ENCODE measurements at places on chromosomes 5 and 9.

DNA sequence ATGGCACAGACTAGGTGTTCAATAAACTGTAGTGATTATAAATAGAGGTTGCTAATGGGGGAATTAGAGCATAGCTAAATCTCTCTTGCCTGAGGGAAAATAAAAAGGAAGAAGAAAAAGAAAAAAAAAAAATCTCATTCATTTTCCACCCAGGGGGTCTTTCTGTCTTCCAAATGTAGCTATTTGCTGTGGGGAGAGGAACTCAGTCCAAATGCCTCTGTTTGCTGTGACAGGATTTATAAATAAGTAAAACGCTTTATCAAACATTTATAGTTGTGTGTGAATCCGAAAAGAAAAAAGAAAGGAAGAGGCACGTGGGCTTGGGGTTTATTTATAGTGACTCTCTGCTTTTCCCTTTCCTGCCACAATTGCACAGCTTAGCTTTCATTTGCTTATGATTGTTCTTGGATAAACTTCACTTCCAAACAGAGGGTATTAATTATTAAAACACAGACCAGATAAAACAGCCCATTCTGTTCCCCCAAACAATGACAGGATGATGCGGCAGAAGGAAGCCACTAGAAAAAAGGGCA, 245.7 kb downstream of the ASTN2 start:
- no peak for DNase-seq

- no peak for DNase-seq
These were observed 15.3 kb downstream of the MAP1B start for GRCh38 chr5:72122602-72123001.

- no peak for DNase-seq
These were observed 240.6 kb downstream of the MARCHF11 start for GRCh38 chr5:15938961-15939360.

DNA sequence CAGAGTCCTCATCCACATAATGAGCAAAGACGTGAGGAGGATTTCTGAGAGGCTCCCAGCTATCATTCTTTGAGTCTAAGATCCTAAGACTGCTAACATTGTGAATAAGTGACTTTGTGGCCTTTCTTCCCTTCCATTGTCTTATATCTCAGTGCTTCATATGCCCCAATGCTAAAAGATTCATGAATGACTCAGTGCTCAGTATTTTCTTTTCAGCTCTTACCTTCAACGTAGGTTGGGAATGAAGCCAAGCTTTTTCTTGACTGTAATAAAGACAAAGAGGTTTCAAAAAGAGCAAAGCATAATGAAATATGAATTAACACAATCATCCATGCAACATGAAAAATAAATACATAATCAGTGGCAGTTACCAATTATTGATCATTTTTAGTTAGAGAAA, 146.4 kb downstream of the ENTREP1 start:
- no peak for DNase-seq

DNA sequence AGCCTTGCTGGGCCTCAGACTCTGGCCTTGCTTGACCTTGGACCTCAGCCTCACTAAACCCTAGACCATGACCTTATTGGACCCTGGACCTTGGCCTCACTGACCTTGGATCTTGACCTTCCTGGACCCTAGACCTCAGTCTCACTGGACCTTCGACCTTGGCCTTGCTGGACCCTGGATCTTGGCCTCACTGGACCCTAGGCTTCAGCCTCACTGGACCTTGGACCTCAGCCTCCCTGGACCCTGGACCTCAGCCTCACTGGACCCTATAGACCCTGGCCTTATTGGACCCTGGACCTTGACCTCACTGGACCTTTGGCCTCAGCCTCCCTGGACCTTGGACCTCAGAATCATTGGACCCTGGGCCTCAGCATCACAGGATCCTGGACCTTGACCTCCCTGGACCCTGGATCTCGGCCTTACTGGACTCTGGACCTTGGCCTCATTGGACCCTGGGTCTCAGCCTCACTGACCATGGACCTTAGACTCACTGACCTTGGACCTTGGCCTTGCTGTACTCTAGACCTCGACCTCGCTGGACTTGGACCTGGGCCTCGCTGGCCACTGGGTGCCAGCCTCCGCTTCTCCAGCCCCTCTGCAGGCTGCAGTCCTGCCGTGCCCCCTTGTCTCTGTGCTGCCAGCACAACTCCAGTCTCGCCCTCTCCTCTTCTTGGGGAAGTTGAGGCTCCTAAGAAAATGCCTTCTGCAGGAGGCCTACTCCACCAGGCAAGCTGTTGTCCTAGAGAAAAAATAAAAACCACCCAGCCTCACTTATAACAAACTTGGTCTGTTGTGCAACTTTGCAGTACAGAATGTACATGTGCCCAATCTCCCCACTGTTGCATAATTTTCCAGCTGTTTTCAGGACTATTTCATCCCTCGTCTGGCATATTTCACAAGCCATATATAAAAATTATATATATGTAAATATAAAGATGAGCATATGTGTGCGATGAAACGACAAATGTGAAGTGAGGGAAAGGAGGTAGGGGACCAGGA, 11.0 kb upstream of the ADAMTS2 start:
- no peak for DNase-seq

DNA sequence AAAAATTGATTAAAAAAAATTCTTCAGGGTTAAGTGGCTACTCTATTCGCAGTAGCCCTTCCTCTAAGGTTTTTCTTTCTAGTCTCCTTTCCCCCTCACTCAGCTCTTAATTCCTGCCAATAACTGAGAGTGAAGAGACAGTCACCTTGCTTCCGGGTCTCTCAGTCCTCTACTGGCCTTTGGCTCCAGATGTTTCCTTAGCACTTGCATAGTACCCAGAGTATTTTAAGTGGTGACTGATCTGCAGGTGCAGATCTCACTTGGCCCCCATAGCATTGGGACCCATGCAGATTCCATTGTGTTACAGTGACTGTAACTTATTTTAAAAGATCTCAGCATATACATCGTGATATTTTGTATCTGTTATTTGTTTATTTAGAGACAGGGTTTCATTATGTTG, 66.2 kb downstream of the GCNT1 start:
- no peak for DNase-seq

- DNase-seq: no peak
These were observed 172.7 kb upstream of the RIOK2 start for GRCh38 chr5:97355775-97356174.

DNA sequence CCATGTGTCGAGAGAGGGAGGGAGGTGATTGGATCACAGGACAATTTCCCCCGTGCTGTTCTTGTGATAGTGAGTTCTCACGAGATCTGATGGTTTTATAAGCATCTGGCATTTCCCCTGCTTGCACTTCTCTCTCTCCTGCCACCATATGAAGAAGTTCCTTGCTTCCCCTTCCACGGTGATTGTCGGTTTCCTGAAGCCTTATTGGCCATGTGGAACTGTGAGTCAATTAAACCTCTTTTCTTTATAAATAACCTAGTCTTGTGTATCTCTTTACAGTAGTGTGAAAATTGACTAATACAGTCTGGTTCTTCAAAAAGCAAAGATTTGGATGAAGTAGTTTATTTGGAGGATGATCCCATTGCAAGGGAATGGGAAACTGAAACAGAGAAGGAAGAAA, 11.3 kb upstream of the MIER3 start:
- no peak for DNase-seq

DNA sequence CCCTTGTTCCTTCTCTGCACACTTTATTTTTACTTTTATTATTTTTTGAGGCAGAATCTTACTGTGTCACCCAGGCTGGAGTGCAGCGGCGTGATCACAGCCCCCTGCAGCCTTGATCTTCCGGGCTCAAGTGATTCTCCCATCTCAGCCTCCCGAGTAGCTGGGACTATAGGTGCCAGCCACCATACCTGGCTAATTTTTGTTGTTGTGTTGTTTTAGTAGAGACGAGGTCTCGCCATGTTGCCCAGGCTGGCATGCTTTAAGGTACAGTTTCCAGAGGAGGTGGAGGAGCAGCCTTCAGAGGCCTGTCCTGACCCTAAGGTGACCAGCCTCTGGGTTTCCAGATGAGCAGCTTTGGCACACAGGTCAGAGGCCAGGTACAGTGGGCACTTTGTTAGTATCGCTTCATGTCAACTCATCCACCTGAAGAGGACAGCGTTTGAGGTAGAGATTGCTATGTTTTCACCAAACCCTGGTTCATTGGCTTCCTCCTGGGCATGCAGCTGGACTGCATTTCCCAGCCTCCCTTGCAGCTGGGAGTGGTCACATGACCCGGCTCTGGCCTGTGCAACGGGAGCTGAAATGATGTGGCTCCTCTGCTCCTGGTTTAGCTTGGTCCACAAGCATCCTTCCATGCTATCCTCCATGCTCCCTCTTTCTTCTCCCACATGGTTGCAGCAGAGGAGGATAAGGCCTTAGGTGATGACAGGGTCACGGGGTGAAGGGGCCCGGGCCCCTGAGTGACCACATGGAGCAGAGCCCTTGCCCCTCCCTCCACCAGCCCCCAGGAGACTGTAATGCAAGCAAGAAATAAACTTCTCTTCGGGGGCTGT, 139.3 kb upstream of the IER5L start:
- DNase-seq: no peak

DNA sequence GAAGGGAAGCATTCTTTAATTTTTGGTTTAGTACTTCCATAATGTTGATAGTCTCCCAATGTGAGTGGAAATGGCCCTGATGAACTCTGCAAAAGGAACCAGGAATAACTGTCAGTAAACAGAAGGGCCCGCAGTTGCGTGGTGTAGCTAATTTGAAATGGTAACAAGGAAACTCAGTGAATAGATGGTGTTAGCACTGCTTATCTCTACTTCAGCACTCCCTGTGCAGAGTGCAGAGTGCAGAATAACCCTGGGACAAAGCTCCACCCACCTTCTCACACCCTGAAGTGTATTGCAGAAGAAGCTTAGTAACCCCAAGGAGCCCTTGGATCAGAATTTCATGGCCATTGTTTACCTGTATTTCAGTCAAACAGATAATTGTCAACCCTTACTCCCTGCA, 158.9 kb downstream of the PCSK5 start:
- no peak for DNase-seq

DNA sequence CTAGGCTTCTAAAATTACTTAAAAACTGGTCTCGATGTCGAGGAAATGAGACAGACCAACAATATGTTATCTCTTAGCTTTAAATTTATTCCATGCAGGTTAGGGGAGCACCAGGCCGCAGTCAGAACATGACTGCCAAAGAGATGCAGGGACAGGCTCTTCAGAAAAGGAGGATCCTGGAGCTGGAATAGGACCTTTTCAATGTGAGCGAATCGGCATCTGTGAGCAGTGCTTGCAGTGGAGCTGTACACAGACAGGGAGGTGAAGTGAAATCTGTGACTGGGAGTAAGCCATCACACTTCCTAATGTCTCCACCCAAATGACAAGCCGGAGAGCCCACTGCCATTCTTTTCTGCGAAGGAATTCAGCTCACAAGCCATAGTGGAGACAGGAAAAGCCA, 78.2 kb downstream of the EFNA5 start:
- no peak for DNase-seq

DNA sequence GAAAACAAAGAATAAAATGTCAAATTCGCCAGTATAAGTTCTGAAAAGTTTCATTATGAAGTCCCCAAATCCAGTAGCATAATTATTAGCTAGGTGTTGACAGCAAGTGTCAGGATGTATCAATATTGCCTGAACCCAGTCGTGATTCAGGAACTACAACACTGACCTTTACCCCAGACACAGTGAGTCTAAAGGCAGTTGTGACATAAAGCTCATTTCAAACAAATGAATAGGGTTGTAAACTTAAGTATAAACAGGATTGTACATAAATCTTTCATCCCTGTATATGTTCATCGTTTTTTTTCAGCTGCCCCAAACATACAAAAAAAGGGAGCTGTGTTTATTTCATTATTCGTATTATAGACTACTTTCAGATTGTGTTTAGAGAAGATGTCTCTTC, 385.7 kb downstream of the PLK2 start:
- DNase-seq: no peak

DNA sequence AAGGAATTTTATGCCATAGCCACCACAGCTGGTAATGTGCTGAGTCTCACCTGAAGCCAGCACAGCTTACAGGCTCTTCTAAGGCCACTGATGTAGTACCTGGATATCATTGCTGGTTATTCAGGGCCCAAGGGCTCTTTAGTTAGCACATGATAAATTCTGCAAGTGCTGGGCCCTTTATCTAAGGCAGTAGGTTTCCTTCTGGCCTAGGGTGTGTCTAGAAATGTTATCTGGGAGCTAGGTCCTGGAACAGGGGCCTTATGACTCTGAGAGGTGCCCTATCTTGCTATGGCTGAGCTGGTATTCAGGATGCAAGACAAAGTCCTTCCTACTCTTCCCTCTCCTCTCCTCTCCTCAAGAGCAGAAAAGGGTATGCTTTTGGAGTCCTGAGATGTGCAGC, 1424.5 kb upstream of the NUDT12 start:
- DNase-seq: no peak

DNA sequence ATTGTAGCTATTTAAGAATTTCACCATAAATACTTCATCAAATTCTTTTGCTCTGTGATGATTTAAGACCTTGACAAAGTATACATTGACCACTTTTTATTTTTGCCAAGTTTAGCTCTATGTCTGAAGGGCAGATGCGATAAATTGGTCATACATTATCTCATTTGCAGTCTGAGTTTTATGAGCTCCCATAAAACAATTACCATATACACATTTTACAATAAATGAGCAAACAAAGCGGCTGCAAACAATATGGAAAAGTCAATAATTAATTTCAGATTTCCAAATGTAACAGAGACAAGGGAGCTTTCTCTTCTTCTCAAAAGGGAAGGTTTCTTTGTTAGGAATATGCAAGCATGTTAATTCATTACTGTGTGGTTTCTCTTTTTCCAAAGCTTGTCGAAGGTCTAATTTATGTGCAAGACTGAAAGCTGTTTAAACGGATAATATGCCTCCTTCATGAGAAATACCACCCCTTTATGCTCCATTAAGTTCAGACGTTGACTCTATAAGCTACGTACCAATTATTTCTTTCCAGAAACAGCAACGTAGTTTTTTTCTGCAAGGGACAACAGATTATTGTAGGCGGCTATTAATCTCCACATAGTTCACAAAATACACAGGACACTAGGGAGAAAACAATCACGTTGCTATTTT, 7.0 kb upstream of the IZUMO3 start:
- no peak for DNase-seq

GRCh38 chr5:102211165-102211564, 84.9 kb downstream of the SLCO4C1 start:
- DNase-seq: no peak

- DNase-seq: no peak
These were observed 6.7 kb upstream of the TMEM141 start for GRCh38 chr9:136784249-136784996.

DNA sequence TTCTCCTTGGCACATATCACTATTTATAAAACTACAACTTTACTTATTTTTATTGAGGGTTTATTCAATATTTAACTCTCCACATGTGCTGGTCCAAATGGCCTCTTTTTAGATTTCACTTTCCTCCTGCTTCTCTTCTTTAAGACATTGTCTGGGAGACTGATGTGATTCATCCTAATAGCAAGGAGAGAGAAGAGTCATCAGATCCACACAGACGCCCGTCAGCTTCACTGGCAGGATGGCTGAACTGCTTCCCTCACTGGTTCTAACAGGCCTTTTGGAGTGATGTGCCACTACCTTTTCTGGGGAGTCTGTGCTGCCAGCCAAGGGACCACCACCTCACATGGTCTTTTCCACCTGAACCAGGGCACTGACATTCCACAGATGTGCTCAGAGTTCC, 16.5 kb upstream of the ROR2 start:
- no peak for DNase-seq

All from Ammon's horn (tissue), 1 donor.